Fibroblast of villous mesenchyme (primary cell): ENCODE measurements at places on chromosomes 3 and 15. TPM values are rescaled to one million over a fixed set of nuclear protein-coding genes. Genes with fewer than 3 reads are reported as not detected.

- peak; percentile 16 for DNase-seq
Measured at GRCh38 chr3:106049821-106050220, 181.0 kb upstream of the CBLB start.

DNA sequence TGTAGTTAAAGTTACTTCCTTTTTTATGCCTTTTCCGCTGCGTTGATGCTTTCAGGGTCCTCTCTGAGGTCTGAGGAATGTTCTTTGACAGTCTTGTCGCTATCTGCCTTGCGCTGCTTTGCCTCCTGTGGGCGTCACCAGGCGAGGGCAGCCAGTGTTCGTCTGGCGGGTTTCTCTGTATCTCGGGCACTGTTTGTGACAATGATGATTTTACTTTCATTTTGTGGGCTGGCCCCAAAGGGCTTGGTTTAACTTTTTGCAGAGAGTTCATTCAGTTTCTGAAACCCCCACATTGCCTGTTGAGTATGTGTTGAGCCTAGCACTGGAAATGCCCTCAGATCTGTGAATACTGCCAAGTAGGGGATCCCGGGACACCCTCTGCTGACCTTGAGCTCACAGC, 24.6 kb upstream of the SACM1L start:
- DNase-seq: peak; percentile 50

DNA sequence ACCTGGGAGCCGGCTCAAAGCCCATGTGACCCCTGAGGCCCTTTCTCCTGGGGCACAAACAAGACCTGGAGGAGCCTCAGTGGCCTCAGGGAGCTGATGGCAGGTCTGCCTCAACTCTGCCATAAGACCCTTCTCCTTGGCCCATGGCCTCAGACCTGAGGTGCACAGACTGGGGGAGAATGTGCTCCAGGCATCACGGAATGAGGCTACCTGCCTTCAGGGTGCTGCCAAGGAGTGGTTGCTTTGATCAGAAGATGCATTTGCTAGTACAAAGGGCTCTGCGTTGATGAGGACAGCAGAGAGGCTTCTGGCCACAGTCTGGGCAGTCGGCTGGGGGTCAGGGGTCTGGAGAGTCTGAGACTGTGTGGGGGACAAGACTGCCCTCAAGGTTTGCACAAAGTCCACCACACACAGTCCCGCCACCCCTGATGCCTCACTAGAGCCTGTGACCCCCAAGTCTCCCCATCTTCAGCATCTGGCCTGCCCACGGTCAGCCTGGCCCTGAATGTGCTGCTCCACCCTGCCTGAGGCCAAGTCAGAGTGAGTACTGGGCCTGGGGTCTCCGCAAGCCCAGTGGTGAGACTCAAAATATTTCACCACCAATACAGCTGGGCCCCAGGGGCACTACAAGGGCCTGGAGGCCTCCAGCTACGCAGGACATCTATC, 26.6 kb downstream of the ALDH1L1 start:
- DNase-seq: no peak

DNA sequence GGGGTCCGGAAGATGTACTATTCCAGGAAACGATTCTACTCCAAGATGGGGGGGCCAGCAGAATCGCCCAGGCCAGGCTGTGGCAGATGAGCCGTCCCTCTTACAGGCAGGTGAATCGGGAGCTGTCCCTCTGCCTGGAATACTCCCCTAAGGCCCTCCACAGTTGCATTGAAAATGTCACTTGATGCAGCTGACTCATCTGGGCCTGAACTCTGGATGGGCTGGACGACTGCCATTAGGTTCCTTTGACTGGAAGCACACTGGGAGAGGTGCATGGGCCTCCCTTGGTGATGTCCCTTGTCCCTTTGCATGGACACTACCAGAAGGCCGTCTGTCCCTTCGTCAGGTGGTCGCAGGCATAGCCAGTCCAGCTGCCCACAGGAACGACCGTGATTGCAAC, 69.6 kb upstream of the HRH1 start:
- no peak for DNase-seq

GRCh38 chr3:152960684-152961083, 125.8 kb downstream of the P2RY1 start:
- no peak for DNase-seq

- no peak for DNase-seq
Measured at GRCh38 chr3:148095962-148096361, 601.7 kb upstream of the AGTR1 start.

DNA sequence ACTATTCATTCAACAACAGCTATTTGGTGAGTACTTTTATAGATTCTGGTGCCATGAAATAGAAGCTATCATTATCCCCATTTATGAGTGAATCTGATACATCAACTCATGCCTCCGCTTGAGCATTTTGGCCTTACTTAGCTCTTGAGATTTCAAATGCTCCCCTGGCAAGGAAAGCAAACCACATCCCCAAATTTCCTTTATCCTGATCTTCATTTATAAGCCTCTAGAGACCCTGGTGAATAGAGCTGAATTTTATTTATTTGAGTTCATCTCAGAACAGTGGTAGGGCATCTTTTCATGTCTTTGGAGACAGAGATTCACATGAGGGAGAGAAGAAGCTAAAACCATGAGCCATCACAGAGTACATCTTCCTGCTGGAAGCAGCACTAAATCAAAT, 317.2 kb downstream of the SLC9A9 start:
- DNase-seq: no peak

GRCh38 chr3:186790261-186790981, 7.0 kb downstream of the EIF4A2 start:
- peak; percentile 45 for DNase-seq

DNA sequence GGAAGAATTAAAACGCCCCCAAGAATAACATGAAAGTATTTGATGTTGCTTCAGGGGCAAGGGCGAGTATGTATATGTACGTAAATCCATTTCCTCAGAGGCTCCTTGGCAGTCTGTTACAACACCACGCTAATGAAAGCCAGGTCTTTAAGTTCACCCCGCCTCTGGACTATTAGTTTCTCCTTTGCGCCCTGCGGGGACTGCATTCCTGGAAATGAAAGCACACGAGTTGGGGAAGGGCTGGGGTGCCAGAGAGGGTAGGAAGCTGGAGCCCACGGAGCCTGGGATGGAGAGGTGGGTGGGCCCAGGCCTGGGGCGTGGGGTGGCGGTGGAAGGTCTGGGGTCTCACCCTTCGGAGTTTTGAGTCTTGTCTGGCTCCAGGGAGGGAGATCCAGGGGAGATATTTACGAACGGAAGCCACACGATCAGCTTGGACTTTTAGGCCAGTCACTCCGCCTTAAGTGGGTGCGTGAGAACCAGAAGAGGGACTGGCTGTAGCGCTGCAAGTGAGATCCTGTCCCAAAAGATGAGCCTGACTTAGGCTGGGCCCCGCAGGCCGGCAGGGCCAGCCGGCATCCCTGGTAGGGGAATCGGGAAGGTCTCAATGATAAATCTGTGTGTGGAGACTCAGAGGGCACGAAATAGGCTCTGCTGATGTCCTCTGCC, 1.6 kb upstream of the PLCL2 start:
- peak; percentile 64 for DNase-seq

DNA sequence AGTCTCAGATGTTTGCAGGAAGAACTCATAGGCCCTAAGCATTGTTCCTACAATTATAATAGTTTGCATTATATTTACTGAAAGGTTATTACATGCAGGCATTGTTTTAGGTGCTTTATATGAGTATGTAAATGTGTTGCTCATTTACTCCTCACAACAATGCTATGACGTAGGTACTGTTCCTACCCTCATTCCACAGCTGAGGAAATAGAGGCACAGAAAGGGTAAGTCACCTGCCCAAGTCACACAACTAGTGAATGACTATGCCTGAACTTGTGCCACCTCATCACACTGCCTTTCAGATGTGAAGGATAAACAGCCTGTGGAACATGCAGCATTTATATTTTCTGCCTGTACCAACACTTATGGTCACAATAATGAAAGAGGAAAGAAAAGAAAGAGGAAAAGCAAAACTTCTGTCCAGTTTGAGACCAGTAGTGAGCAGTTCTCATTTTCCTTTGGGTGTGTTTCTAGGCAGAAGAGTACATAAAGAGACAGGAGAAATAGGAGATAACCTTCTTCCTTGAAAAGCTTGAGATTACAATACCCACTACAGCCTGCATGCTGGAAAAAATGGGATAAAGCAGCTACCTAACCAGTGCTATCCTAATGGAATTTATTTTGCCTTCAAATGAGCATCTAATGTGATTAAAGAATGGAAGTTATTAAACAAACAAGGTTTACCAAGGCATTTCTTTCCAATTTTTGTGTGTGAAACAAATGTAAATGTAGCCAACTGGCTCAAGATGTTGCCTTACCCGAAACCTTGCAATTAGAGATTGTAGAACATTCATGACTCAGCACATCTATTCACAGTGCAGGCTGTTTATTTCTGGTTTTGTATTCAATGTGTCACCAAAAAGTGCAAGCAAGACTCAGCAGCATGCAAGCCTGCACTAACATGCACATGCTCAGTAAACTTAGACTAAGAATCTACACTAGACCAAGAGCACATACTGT, 20.5 kb upstream of the ENTPD3 start:
- no peak for DNase-seq

DNA sequence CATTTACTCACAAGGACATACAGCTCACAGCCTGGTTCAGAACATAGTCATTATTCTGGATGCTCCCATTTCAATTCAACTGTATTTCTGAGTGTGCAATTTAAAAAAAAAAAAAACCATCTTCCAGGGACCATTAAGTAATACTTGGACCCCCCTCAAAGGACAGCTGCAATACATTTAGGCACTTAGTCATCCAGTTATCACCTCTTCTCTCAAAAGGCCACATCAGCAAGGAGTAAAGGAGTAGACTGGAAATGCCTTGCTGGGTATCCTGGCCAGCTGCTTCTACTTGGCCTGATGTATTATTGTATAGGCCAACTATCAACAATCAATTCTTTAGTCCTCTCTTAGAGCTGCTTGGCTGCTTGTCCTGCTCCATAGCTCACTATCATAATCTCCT, 211.4 kb upstream of the SETMAR start:
- DNase-seq: no peak

DNA sequence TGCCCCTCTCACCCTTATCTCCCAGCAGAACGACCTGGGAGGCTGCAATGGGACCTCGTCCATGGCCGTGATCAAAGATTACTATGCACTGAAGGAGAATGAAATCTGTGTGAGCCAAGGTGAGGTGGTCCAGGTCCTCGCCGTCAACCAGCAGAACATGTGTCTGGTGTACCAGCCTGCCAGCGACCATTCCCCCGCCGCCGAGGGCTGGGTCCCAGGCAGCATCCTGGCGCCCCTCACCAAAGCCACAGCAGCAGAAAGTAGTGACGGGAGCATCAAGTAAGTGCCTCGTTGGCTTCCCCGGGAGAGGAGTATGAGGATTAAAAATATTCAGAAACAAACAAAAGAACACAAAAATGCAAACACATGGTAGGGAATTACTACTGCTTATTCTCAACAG, 55.9 kb upstream of the UMPS start:
- no peak for DNase-seq

GRCh38 chr3:12916159-12916558, 74.8 kb upstream of the RPL32 start:
- DNase-seq: no peak

DNA sequence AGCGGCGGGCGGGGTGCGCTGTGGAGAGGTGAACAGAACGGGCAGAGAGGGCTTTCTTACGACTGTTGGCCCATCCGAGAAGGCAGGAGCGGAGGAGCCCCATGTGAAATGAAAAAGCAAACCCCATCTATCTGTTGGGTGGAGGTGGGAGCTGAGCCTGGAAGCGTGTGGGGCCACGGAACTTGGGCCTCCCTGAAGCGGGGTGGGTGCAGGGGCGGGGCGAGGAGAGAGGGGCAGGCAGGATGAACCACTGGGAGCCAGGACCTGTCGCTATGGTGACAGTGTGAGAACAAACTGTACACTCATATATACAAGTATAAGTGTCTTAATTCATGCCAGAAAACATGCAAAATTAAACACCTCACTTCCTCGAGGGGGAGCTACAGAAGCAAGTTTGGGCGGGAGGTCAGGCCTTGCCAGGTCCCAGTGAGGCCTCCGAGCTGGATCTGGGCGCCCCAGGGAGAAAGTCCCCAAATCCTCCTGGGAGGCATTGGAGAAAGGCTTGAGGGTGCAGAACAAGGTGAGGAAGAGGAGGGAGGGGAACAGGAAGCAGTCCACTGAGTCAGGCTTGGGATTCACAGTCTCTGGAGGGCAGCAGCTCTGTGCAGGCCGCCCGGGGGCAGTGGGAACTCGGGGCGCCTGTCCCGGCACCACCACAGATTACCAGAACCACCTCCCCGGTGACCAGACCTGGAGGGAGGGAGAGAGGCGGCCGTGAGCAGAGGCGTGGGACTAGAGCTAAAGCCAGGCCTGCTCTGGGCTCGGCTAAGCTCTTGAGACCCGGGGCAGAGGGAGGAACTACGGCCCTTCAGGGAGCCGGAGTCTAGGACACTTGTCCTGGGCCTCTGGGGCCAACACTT, 34.8 kb downstream of the RBPMS2 start:
- peak; percentile 81 for DNase-seq

- peak; percentile 70 for DNase-seq
Measured at GRCh38 chr15:50452927-50453326, 28.7 kb downstream of the USP8 start.

GRCh38 chr3:49421890-49422378, 339 bp downstream of the AMT start:
- no peak for DNase-seq

DNA sequence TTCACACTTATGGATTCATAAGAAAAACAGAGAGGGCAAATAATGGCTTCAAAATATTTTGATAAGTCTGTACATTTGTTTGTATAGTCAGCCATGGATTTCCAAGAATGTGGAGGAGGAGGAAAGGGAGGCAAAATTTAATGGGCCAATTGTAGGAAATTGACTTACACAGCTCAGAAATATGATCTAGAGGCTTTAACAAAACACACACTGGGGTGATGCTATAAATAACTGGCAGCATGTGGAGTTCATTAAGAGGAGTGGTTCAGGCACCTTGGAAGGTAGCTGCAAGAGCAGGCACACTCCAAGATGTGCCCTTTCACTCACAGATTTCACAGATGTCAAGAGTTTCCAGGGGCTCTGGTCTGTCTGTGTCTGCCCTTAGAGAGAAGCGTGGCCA, 193.4 kb upstream of the RASGRP1 start:
- DNase-seq: peak; percentile 41

DNA sequence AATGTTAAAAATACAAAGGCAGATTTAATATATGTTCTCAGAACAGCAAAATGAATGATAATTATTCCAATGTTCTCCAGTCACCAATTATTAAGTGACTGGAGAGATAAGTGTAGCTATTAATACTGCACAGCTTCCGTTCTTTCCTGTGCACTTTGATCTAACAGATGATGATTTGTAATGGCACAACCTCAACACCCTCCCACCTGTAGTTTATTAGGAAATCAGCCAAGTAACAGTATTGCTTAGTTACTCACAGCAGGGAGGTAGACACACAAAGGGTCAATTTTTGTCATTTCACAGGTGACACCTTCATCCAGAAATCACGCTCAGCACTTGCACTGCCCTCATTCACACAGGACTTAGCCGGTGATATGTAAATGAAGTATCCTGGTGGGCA, 688.1 kb downstream of the EPHA3 start:
- no peak for DNase-seq

GRCh38 chr15:99554880-99555488, 10.8 kb upstream of the MEF2A start:
- no peak for DNase-seq

- DNase-seq: peak; percentile 81
Measured at GRCh38 chr15:48896869-48897814, 19.2 kb downstream of the EID1 start.

GRCh38 chr15:90351479-90352106, 491 bp upstream of the ZNF774 start:
- DNase-seq: no peak

The CCDC50 gene
- total RNA-seq: 102 and 107 TPM in 2 replicates

The TM4SF4 gene
- total RNA-seq: under 0.01 TPM in 1 of 2 replicates, not detected in the other

The GOLGA8T gene
- under 0.01 TPM in 1 of 2 replicates, not detected in the other for total RNA-seq

The KLHL18 gene
- total RNA-seq: 20.3 and 22.9 TPM in 2 replicates

The GPR15 gene
- not detected in 2 replicates for total RNA-seq

The MBNL1 gene
- total RNA-seq: 440 and 445 TPM in 2 replicates

The TUSC7 gene
- not detected in 2 replicates for total RNA-seq

The CCDC33 gene
- total RNA-seq: 0.86 and 1.9 TPM in 2 replicates

The SERPINI2 gene
- total RNA-seq: not detected in 2 replicates
